ENCODE measurements at places on chromosomes 7 and 10.

- DNase-seq, result no peak
These were observed 1.4 kb upstream of the ZNF212 start for GRCh38 chr7:149238051-149238450.

DNA sequence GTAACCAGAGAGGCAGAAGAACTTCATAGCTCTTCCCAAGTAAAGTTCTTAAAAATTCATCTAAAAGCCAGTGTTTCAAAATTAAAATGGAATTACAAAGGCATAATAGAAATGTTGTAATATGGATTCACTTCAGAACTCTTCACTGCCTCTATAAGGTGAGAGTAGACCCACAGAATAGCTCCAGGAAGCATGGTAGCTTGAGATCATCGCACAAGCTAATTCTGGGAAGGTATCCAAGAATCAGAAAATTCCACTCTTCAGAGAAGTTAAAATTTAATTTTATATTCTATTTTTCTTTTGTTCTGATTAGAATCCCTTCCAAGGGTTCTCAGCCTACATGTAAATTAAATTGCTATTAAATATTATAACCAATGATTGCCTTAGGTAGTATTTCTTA is 1.5 kb upstream of the DHX32 start:
- no peak for DNase-seq

DNA sequence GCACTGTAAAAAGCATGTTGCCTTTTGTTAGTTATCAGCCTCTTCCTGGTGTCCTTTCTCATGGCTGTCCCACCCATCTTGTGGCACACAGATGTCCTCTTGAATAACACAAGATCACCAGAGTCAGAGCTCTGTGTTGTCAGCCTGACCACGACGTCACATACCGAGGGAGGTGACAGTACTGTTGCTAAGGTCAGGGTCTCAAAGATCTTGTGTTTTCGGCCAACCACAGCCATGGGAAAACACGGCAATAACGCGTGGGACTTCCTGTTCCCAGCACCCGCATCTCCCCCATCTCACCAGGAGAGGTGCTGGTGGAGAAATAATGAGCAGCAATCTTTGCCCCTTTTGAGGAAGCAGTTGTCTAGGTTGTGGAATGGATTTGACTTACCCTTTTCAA is 40.4 kb downstream of the NPVF start:
- DNase-seq, result no peak

DNA sequence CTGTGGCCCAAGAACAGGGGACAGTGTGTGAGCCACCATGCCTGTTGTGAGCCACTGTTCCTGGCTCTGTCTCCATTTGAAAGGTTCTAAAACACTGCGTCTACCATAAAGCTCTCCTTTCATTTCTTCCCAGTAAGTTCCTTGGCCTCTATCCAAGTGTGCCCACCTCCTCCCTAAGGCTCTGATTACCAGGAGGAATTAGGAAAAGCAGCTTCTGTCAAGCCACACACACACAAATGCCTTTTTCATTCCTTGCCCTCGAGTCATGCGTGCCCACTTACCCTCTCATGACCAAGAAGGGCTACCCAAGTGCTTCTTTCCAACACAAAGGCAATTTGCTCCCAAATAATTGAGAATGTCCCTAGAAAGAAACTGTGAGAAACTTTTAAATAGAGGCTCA is 70.8 kb upstream of the PARD3 start:
- DNase-seq, result no peak

GRCh38 chr7:19749658-19750057 is 23.8 kb downstream of the TMEM196 start:
- DNase-seq, result no peak

DNA sequence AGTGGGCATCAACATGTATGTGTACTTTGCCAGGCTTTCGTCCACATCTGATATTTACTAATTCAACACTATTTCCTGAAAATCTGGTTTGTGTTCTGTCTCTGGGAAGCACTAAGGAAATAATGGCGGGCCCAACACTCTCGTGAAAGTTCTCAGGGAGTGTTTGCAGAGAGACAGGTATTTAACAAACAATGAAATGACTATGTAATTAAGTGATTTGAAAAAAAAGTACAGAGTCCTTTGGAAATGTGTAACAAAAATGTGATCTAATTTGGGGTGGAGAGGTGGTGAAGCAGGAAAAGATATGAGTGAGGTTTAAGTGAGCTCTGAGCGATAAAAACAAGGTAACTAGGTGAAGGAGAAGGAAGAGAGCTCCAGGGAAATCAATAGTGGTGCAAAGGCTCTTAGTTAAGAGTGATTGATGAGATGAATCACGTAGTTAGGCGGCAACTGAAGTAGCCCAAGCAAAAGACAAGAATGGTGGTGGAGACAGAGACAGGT is 95.3 kb upstream of the DNAJB12 start:
- no peak for DNase-seq

GRCh38 chr10:96740579-96741281 is 20.4 kb upstream of the PIK3AP1 start:
- DNase-seq, result no peak

DNA sequence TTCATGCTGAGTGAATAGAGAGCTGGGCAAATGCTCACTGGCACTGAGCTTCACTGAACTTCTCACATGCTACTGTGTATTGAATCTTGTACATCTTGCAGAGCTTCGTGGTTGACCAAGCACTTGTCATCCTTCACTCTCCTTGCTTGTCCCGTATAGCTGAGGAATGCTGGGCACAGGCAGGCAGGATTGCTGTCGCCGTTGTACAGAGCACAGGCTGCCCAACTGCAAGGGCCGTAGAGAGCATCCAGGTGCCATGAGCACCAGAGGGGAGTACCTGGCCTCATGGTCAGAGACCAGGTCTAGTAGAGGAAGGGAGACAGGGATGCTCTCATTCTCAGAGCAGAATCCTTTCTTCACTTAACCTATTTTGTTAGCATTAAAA is 99.8 kb upstream of the RET start:
- no peak for DNase-seq

- no peak for DNase-seq
These were observed 13.0 kb upstream of the PFKP start for GRCh38 chr10:3054183-3054850.

DNA sequence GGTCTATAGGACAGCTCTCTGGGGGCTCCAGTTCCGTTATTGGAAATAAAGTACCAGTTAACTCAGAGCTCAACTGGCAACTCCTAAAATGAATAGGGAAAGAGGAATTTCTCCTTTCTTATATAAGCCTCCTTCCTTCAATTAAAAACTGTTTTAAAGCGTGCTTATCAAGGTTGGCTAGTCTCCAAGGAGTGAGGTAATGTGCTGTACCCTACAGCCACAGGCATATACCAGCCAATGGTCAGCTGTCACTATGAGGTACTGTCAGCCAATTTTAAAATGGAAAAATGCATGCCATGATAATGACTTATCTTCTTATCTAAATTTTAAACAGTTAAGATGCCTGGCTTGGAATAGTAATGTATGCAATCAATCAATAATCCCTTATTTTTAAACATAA is 76.2 kb downstream of the PLCE1 start:
- DNase-seq, result no peak

- no peak for DNase-seq
These were observed 37.2 kb upstream of the PCBD1 start for GRCh38 chr10:70925377-70926225.

DNA sequence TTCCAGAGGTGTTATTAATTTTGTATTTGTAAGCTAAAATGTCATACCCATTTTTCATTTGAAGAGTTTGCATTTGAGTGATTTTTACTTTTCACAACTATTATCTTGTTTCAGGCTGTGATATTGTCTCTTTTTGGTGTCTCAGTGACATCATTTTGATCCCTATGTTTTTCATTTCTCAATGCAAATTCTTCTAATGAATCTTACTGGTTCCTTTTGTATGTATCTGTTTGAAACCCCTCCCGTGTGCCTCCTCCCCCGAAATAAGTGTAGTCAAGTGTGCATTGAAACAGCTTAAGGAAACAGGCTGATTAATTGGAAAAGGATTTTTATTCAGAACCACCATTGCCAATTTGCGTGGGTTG is 77.8 kb downstream of the SHH start:
- DNase-seq, result no peak

DNA sequence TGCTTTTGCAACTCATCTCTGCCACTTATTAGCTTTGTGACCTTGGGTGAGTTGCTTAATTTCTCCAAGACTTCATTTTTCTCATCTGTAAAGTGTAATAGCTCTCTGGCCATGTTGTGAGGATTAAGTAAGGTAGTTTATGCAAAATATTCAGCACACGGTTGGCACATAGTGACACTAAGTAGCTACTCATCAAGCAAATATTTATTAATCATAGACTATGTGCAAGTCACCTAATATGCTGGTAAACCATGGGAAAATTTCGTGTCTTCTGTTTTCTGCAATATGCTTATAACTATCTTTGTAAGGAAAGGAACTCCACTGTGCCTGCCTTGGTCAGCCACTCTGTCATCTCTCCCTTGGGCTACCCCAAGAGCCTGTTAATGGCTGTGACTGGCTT is 50.3 kb upstream of the EGR2 start:
- DNase-seq, result no peak

All from smooth muscle cell of the brain vasculature (primary cell).